ENCODE measurements at places on chromosomes 2 and 18.

DNA sequence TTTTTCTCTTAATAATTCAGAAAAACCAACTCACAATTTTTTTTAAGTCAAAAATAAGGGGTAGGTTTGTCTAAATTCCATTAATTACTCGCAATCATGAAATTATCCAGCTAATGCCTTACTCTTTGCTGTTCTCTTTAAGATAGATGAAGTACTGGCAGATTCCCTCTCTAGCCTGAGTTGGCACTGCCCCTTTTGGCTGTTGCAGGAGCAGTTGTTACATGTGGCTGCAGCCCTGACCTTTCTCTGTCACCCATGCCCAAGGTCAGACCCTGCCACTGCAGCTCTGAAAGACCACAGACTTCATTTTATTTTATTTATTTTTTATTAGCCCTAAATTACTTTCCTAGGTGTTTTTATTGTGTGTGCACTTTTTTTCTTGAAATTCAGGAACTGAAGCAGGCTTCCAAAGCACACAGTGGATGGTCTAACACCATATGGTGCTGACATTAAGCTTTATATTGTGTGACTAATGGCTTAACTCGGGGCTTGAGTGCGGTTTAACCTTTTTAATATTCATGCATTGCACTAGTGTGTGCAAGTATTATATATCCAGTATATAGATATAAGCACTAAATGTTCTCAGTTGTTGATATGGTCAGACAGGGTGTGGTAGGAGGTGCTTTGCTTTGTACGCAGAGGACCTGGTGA is 313.0 kb downstream of the CDH2 start:
- no peak for DNase-seq

DNA sequence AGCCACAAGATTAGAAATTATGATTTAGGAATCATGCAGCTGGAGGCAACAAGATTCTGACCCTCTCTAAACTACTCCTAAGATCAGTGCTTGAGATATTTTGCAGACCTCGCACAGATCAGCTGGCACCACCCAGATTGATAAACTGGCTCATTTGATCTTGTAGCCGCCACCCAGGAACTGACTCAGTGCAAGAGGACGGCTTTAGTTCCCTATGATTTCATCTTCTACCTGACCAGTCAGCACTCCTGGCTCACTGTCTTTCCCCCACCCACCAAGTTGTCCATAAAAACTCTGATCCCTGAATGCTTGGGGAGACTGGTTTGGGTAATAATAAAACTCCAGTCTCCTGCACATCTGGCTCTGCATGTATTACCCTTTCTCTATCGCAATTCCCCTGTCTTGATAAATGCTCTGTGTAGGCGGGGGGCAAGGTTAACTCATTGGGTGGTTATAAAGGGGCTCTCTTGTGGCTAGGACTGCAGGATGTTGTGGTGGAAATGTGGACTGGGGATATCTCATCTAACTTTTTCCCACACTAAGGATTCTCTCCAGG is 96.1 kb downstream of the ARL6IP6 start:
- DNase-seq: no peak

DNA sequence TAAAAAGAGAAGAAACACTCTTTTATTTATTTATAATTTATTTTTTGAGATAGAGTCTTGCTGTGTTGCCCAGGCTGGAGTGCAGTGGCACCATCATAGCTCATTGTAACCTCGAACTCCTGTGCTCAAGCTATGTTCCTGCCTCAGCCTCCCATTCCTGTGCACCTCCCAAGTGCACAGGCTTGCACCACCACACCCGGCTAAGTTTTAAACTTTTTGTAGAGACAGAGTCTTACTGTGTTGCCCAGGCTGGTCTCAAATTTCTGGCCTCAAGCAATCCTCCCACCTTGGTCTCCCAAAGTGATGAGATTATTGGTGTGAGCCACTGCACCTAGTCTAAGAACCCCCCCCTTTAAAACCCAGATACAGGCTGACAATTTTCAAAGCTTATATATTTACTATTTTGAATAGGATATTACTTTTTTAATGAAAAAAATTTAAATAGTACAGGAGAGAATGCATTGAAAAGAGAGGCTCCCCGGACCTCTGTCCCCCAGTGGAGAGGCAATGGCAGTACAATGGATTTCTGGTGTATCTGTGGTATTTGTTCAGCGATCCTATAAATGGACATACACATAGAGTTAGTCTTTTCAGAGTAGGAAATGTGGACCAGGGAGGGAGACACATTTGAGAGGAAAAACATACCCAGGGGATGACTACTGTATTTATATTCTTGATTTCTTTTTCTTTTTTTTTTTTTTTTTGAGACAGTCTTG is 48.1 kb upstream of the CNOT11 start:
- DNase-seq: no peak

DNA sequence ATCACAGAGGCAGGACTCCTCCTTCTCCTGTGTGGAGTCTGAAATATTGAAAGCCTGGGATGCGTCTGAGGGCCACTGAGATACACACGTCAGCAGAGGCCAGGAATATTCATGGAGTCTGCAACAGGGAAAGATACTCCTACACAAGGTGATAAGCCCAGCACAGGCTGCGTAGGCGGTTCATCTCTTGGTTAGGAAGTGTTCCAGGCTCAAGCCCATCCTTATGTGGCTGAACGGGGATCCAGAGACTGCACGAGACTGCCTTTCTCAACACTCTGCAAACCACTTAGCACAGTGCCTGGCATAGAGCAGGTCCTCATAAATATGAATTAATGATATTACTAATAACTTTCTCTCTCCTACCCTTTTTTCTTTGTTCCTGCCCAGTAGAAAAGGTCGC is 29.2 kb upstream of the AGPS start:
- DNase-seq: no peak

DNA sequence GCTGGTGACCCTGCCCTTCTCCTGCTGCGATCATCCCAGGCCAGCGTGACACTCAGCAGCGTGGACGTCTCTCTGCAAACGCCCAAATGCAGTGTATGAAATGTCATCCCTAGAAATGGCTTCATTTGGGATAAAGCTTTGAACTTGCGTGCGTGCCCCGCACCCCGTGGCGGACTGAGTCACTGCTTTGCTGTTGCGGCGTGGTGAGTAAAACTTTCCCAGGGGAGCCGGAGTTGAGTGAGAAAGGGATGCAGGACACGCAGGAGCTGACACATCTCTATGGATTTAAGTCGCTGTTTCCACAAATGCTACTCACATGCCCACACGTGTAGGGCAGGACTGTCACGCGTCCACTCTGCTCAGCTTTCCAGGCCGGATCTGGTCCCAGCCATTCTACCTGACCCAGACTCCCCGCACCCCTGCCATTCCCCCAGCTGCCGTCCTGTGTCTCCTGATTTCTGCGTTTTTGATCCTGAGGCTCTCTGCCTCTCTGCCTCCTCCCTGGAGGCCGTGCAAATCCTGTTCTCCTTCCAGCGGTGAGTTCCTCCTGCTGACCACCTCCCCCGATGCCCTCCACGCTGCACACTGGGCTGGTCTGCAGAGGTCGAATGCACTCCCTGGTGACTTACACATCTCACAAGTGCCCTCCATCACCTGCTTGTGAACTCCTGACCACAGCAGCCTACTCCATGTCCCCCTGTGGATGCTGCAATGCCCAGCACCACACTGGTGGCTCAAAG is 88.9 kb downstream of the MBP start:
- no peak for DNase-seq

DNA sequence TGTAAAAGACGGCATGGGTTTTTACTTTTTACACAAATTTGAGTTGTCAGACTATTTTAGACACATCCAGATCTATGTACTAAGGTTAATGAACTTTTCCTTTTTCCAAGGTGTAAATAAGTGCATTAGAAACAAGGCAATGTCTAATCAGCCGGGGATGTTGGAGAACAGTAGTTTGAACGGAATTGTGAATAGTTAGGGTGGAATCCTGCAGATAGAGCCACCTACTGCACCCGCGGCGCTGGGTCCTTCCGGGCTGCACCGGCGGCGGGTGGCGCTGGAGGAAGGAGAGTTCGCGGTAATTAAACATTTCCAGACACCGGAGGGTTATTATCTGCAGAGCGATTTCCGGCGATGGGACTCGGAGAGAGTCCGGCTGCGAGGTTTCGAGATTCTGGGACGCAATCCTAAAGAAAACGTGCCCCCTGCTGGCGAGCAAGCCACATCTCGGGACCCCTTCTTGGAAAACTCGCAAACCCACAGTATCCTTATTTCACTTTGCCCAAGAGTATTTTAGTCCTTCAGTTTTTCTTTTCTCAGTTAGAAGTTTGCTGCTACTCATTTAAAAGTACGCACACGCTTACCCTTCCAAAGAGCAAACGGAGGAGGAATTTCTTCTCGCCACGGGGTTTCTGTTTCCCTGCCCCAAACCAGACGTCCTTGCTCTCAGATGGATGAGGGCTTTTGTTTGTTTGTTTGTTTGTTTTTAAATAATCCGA is 4.5 kb upstream of the OSR1 start:
- no peak for DNase-seq

- no peak for DNase-seq
Measured at GRCh38 chr2:73728043-73728442, 9.1 kb downstream of the TPRKB start.

DNA sequence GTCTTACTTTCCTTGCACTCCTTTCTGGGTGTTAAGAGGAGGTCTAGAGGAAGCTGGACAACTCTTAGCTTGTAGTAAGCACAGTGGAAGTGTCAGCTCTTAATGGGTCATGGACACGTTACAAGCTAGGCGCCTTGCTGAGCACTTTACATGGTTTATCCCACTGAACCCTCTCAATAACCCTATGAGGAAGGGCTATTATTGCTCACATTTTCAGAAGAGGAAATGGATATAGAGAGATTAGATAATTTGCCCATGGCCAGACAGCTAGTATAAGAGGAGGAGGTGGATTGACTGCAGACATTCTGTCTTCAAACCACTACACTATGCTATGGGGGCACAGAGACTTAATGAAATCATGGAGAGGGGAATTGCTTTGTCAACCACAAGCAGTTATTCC is 8.3 kb upstream of the IL1RN start:
- DNase-seq: no peak

DNA sequence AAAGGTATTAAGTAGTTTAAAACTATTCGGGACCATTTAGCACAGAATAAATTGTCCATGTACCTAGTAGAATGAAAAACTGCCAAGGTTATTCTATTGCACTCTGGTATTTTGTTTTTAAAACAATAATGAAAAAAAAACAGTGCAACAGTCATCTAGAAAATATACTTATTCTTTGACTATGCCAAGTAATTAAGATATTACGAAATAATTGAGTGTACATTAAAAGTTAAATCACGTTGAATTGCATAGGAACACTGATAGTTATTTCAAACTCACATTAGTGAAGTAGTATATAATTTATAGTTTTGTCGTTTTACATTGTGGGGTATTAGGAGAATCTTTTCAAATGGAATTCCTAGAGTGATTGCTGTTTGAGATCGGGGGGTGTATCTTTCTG is 20.1 kb downstream of the R3HDM1 start:
- no peak for DNase-seq

- no peak for DNase-seq
Measured at GRCh38 chr18:8910843-8911242, 191.7 kb upstream of the NDUFV2 start.

GRCh38 chr2:69581774-69582581 is 61.6 kb downstream of the AAK1 start:
- no peak for DNase-seq

- no peak for DNase-seq
Measured at GRCh38 chr2:161994761-161995520, 79.1 kb downstream of the DPP4 start.

DNA sequence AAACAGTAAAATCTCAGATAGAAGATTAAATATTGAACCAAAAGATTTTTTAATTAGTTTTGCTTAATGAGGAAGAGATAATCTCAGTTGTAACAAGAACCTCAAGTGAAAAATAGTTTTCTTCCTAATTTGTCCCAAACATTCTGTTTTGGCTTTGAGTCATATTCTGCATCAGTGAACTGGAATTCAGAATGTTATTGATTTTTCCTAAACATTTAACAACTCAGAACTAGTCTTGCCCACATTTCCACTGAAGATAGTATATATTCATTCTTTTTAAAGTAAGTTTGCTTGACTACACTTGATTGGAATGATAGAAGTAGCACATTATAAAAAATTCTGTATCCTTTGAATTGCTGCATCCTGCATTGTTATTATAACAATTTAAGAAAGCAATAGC is 85.7 kb upstream of the UGP2 start:
- DNase-seq: no peak

GRCh38 chr2:207505171-207505570 is 24.6 kb upstream of the CREB1 start:
- no peak for DNase-seq

DNA sequence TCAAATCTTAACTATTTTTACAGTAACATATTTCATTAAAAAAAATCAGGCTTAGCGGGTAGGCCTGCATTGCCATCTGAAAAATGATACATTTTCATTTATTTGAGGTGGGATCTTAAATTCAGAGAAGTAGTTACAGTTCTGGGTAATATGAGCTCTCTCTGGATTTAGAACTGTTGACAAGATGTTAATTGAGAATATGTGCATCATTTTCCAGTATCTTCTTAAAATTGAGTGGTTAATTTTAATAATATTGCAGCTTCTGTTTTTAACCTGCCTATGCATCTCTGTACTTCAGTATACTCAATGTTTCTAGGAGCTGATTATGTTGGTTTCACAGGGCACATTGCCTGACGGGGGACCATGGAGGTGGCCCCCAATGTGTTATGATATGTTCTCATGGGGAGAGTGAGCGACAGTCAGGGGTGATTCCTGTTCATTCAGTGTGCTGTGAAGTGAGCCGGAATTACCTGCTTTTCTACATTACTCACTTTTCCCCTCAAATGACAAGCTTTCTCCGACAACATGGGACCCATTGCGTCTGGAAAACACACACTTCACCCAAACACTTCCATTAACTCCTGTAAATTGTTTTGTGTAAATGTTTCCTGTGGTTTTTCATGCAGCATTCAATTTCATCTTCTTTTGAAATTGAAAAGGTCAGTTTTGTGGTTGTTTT is 406.2 kb downstream of the MTX2 start:
- no peak for DNase-seq

DNA sequence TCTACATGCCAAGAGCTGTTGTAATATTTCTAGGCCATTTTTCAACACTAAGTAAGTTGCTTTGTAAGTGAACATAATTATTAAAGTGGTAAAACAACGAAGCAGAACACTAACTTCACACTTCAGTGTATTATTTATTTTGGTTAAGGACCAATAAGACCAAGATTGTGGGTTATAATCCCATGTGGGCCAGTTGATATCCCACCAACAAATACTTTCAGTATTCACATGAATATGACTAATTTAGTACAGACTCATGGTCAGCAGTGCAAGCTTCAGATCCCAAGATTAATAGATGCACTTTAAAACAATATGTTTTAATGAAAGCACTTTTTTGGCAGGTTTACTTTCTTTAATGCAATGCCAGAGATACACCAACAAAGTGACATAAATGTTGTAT is 154.3 kb downstream of the LCLAT1 start:
- DNase-seq: no peak

- no peak for DNase-seq
Measured at GRCh38 chr2:3288470-3289170, 89.0 kb downstream of the EIPR1 start.

- DNase-seq: no peak
Measured at GRCh38 chr2:241988146-241988545, 118.6 kb downstream of the RTP5 start.

- DNase-seq: no peak
Measured at GRCh38 chr2:650343-651310, 26.6 kb downstream of the TMEM18 start.

- no peak for DNase-seq
Measured at GRCh38 chr2:239383036-239383758, 17.6 kb downstream of the HDAC4 start.

GRCh38 chr18:69882965-69883668 is 64.6 kb downstream of the CD226 start:
- DNase-seq: no peak

- DNase-seq: no peak
Measured at GRCh38 chr18:21706386-21706865, 1.9 kb upstream of the ABHD3 start.

All from activated CD8-positive, alpha-beta memory T cell treated with anti-CD3 and anti-CD28 coated beads for 4 hours (primary cell).